ENCODE measurements at places on chromosomes 1 and 21.

- DNase-seq: no peak
These were observed 108.2 kb downstream of the TIAM1 start for GRCh38 chr21:31235671-31236450.

DNA sequence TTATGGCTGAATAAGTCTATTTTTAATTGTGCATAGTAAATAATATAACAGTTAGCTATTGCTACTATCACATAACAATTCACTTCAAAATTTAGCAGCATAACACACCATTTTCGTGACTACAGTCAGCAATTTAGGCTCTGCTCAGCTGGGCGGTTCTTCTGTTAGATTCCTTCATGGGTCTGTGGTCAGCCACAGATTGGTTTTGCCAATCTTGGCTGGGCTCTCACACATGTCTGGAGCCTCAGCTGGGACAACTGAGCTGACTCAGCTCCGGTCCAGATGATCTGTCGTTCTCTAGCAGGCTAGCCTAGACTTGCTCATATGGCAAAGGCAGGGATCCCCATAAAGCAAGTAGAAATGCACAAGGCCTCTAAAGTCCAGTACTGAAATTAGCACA is 15.1 kb upstream of the CDC42BPA start:
- no peak for DNase-seq

GRCh38 chr21:21085206-21085605 is 87.0 kb downstream of the NCAM2 start:
- no peak for DNase-seq

- no peak for DNase-seq
These were observed 209.4 kb downstream of the PTPRC start for GRCh38 chr1:198848206-198848605.

GRCh38 chr21:45376459-45377324 is 28.3 kb upstream of the COL18A1 start:
- DNase-seq: no peak

GRCh38 chr1:155080312-155081228 is 1.9 kb downstream of the EFNA3 start:
- no peak for DNase-seq

DNA sequence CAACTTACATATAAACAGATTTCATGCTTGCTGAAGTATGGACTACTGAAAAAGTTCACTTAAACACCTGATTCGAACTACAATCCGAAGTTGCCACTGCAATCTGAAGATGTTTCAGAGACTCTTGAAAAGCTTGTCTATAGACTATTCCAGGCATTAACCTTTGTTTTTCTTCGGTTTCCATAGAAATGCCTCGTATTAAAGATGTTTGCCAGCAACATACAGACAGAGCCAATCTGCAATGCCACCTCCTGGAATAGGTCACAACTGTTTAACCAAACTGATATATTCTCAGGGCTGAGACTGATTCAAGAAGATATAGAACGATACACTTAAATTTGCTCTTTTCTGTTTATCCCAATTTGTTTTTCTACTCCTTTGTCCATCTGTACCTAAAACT is 28.9 kb upstream of the DMRTB1 start:
- no peak for DNase-seq

DNA sequence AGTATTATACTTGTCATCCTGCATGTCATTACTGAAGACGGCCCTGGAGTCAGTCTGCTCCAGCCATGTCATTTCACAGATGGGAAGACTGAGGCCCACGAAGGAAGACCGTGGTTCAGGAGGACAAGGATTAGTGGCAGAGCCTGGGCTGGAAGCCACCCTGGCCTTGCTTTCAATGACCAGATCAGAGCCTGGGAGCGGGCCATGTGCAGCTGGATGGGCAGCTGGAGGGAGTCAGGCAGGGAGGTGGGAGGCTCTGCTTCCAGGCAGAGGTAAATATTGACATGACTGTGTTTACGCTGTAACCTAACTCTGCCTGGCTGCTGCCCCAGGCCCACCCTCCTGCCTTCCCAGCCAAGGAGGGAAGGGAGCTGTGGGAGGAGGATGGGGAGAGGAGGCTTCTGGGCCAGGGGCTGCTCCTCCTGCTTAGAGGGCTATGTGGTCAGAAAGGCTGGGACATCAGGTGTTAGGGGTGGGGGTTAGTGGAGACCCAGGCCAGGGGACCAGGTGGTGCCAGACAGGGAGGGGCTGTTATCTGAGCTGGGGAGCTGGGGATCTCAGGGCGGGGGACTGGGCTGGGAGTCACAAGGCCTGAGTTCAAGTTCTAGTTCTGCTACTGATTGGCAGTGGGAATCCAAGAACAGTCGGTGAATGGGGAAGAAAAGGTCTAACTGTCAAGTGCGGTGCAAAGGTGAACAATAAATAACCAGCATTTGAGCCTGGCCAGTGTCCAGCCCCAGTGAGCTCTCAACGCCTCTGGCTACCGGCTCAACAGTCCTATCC is 48.5 kb upstream of the ECE1 start:
- DNase-seq: no peak

DNA sequence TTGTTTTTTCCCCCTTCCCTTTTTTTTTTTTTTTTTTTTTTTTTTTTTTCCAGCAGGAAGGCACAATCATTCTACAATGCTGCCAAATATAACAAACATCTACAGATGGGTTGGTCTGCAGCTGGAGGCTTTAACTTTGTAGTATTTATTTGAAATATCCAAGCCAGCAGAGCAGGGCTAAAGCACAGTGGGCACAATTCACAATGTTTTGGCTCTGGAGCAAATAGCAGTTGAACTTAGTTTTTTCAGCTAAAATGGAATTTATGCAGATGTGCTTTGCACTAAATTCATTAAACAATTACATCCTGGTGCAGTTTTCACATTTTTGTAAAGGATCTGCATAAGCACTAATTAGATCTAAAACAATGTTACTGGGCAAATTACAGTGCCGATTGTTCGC is 39.8 kb upstream of the ZBTB18 start:
- DNase-seq: no peak

Measured in central memory CD4-positive, alpha-beta T cell (primary cell).